Aorta (tissue), 5 donors: ENCODE measurements at places on chromosomes 1 and 21.

DNA sequence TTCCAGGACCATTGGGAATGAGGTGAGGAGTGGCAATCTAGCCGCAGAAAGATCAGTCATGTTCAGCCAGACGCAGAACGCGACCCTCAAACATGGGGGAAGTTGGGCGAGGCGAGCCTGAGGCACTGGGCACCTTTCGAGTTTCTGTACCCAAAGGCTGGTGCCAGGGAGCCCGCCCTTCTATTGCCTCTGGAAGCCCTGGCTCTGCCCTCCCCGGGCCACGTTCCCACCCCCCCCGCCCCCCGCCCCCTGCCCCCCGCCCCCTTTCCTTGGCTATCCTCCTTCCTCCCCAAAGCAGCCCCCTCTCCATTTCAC is 2.2 kb upstream of the ZBTB7B start:
- H3K27me3 ChIP-seq, result no peaks in the 10 kb centered on the region
- H3K4me3 ChIP-seq, result peak overlapping the region; percentile 2
- H3K27ac ChIP-seq, result no peak overlapping the region
- H3K4me1 ChIP-seq, result peaks cover 2% of the 10 kb centered on the region
- H3K36me3 ChIP-seq, result no peaks in the 10 kb centered on the region

DNA sequence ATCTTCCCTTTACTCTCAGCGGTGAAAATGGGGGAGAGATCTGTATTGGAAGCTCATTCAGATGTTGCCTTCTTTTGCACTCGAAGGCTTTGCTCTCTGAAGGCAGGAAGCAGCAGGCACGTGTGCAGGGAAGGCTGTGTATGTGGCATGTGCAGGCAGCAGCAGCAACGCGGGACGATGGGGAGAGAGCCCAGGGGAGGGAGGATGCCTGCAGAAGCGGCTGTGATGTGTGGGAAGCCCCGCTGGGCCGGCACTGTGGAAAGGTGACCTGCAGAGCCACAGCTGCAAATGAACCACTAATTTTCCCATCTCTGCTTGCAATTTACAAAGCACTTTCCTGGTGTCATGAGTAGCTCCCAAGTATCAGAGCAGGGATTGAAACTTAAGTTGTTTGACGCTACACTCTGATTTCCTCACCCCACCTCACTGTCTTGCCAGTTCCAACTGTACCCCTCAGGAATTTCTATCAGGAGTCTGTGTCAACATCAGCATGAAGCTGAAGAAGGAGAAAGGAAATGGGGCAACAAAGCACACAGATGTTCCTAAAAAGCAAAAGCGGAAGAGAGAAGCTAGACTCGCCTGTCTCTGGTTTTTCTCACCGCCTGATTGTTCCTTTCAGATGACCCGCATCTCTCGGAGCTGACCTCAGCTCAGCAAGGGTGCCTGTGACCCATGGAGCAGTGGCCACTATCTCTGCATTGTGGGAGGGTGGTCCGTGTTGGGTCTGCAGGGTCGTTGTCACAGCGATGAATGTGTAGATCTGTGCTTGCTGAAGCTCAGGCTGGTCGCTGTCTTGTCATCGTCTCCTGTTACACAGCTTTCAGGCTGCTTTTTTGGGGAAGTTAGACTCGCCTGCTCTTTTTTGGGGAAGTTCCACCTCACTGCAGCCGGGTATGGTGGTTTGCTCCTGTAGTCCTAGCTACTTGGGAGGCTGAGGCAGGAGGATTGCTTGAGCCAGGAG is 156.1 kb downstream of the KIF26B start:
- no peaks in the 10 kb centered on the region for H3K27me3 ChIP-seq
- no peak for DNase-seq
- no peak overlapping the region for H3K4me3 ChIP-seq
- no peaks in the 10 kb centered on the region for H3K4me1 ChIP-seq

- H3K27me3 ChIP-seq, result no peaks in the 10 kb centered on the region
- no peak overlapping the region for H3K4me3 ChIP-seq
- DNase-seq, result no peak
- no peaks in the 10 kb centered on the region for H3K4me1 ChIP-seq
These were observed 36.4 kb downstream of the ABCA4 start for GRCh38 chr1:94084547-94084946.

DNA sequence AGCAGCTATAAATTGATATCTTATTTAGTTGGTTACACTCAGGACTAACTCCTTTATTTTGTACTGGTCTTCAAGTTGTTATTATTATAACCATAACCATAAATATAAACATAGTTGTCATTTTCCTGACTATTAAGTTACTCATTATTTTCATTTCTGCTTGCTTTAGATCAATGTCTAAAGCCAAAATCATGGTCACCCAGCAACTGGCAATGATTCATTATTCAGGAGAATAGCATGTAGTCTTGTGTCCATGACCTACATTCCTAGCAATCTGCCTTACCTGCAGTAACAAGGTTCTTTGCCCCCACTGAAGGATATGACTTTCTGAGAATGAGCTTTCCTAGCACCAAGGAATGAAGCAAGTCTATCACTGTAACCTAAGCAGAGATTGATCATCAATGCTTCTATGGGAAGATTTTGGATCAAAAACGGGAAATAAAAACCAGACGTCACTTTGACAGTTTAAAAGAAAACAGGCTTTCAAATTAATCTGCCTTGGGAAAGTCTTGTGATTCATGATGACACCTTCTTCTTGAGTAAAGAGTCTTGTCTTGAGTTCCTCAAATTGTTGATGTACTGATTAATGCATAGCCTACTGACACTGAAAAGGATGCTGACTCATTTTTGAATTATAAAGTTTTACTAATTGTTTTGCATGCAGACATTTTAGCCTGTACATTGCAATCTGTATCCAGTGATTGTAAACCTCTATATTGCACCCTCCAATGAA is 203.3 kb upstream of the IVNS1ABP start:
- no peak overlapping the region for H3K27ac ChIP-seq
- no peak overlapping the region for H3K4me3 ChIP-seq
- no peak for DNase-seq
- H3K36me3 ChIP-seq, result no peaks in the 10 kb centered on the region
- H3K27me3 ChIP-seq, result no peaks in the 10 kb centered on the region

DNA sequence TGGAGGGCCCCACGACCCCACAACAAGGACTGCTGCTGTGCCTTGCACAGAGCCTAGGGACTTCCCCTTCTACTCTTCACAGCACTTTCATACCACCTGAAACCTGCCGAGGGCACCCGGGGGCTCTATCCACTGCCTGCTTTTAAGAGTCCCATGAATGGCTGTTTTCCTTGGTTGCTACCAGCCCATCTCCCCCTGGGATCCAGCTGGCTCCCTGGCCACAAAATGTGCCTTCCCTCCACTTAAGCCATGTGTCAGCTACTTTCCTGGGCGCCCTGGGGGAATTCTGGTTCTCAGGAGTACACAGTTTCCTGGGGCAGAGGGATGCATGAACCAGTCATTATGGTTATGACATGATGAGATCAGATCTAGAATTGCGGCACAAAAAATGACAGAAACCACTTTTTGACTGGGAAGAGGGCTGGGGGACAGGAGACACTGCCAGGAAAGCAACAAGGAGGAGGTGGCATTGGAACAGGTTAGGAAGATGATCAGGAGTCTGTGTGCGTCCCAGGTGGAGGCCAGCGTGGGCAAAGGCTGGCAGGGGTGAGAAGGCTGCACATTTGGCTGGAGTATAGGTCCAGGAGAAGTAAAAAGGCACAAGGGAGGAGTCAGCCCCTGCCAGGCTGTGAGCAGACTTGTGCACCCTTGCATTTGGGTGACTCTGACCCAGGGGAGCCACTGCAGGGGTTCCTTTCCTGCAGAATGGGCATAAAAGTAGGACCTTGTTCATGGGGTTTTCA is 3.2 kb upstream of the TNFRSF8 start:
- H3K27ac ChIP-seq, result no peak overlapping the region
- H3K36me3 ChIP-seq, result no peaks in the 10 kb centered on the region
- no peaks in the 10 kb centered on the region for H3K4me1 ChIP-seq
- DNase-seq, result no peak

DNA sequence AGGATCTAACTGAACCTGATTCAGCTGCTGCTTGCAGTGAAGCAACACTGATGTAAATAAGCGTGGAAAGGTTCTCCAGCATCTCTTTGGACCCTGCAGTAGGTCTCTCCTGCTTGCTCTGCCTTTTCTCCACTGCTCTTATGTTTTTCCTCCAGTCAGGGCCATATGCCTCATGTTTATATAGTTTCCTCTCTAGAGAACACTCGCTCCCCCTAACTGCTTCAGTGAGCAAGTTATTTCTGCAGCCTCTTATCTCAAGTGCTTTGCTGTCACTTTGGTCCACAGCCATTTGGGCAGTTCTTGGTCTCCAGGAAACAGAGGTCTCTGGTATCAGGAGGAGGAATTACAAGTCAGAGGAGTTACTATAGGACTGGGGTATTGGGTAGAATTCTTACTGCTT is 5.3 kb downstream of the PRUNE1 start:
- H3K27ac ChIP-seq, result no peak overlapping the region
- no peaks in the 10 kb centered on the region for H3K27me3 ChIP-seq
- no peak for DNase-seq
- H3K36me3 ChIP-seq, result no peaks in the 10 kb centered on the region
